Stimulated activated CD4-positive, alpha-beta T cell treated with anti-CD3 and anti-CD28 coated beads, Interleukin-1b, Interleukin-23, amount 100 ng/mL, for 48 hours (primary cell): ENCODE measurements at places on chromosomes 3 and 15.

- no peak for DNase-seq
Observed at GRCh38 chr15:57393061-57393460, 16.8 kb downstream of the CGNL1 start.

DNA sequence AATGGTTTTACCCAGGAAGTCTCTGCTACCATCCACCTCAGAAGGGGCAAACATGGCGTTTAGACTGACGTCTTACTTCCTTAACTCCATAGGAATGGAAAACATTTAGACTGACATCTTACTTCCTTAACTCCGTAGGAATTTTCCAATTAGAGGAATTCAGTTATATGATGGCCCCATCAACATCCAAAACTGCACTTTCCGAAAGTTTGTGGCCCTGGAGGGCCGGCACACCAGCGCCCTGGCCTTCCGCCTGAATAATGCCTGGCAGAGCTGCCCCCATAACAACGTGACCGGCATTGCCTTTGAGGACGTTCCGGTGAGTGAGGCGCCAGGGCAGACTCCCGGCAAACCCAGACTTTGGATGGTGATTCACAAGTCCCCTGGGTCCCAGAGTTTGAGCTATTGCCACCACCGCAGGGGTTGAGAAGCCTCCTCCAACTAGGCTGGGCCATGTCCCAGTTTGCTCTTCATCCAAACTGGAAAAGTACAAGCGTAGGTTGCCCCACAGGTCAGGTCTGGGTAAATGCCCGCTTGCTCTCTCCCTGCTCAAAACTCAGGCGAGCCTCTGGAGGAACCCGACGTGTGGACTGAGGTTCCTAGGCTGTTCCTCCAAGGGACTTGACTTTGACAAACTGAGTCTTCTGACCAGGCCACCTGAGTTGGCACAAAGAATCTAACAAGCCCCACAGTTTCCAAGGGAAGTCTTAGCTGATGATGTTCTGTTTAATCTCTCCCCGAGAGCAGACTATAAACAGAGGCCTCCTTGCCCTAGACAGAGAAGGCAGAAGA, 57.7 kb downstream of the MESD start:
- DNase-seq: no peak

GRCh38 chr3:156816091-156816793, 9.9 kb upstream of the LEKR1 start:
- DNase-seq: peak; percentile 39

GRCh38 chr15:60871152-60871551, 357.9 kb downstream of the RORA start:
- DNase-seq: no peak

DNA sequence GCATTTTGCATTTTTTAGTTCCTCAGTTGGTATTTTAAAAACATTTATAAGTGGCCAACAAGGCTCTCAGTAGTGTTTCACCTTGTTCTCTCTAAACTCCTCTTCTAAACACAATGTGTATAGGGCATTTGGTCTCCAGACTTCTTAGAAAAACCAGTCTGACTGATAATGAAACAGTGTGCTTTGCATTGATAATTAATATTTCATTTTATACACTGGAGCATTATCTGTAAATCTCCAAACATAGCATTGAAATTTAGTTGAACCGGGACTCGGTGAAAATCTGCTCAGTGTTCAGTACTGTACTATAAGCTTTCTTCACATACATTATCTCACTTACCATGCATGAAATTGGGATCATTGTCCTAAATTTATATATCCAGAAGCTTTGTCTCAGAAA, 53.6 kb downstream of the SETD5 start:
- no peak for DNase-seq

DNA sequence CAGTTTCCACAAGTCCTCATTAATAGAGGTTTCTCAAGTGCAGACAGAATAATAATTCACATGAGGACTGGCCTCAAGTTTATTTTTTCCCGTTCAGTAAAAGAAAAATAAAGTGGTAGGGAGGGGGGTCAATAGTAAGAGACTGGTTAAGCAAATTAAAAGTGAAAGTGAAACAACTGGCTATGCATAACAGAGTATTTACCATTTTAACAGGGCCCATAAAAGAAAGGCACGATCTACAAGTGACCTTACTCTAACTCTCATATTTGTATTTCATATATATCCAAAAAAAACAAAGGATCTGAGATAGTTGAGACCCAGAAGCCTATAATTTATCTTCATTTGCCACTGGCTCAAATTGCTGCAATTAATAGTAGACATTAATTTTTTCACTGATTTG, 686.3 kb downstream of the NTRK3 start:
- no peak for DNase-seq

DNA sequence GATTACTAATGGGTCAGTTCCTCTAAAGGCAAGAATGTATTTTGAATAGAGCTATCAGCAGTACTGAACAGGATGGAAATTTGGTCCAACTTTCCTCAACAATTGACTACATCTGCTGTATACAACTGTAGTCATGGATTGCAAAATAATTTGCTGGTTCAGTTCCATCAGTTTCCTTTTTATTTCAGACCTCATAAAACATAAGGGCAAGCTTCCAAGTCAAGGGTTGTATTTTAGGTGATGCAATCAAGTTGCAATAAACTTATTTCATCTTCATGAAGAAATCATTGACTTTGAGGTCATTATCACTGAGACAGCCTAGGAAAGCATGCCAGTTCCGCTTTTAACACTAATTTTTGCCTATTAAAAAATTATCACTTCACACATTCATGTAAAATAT, 90.4 kb upstream of the TSEN2 start:
- no peak for DNase-seq

- DNase-seq: no peak
Observed at GRCh38 chr3:171749124-171749523, 61.2 kb downstream of the PLD1 start.

- DNase-seq: no peak
Observed at GRCh38 chr15:81071120-81071519, 63.0 kb upstream of the CFAP161 start.

- no peak for DNase-seq
Observed at GRCh38 chr15:52726195-52726594, 47.0 kb upstream of the ATOSA start.

DNA sequence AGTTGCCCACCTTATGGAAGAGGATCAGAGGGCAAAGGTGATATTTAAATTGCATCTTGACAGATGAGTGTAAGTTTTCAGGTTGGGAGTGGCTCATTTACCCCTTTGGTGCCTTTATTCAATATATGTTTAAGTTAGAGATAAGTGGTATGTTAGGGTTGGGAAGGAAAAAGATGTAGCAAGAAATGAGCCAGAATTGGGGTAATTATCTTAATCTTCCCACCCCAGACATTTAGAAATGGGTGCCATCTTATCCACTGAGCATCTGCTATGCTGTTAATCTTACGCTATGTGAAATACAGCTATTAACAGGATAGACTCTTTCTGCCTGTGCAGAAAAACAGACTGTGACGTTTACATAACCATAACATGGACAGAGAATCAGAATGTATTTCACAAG, 6.3 kb downstream of the CMTM7 start:
- DNase-seq: no peak

DNA sequence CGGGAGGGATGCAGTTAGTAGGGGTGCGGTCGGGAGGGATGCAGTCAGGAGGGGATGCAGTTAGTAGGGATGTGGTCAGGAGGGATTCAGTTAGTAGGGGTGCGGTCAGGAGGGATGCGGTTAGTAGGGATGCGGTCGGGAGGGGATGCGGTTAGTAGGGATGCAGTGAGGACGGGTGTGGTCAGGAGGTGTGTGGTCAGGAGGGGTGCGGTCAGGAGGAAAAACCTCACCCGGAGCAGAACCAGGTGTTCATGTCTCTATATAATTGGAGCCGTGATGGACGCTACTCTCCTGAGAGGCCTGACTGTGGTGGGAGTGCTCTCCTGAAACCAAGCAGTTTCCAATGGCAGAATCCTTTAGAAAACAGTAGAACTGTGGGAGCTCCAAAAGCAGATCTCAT, 95.8 kb downstream of the BDH1 start:
- DNase-seq: no peak

GRCh38 chr3:179927191-179927590, 109.5 kb downstream of the PEX5L start:
- no peak for DNase-seq

GRCh38 chr15:86558252-86558651, 478.6 kb downstream of the AGBL1 start:
- no peak for DNase-seq

GRCh38 chr15:46386356-46386755, 751.5 kb downstream of the SQOR start:
- DNase-seq: no peak

DNA sequence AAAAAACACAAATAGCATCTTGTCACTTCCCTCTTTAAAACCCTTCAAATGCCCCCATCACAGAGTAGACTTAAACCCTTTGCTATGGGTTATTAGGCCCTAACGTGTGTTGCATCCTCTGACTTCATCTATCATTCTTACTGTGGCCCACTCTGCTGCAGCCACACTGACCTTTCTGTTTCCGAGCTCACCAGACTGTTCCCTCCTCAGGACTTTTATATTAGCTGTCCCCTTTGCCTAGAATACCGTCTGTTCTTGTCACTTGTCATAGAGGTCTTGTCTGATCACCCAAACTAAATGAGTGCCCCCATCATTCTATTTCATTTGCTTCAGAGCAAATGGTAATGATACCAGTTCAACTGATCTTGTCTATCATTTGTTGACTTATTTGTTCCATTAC, 877 bp upstream of the FEM1B start:
- DNase-seq: no peak

- no peak for DNase-seq
Observed at GRCh38 chr3:127028781-127029657, 46.1 kb downstream of the PLXNA1 start.

- no peak for DNase-seq
Observed at GRCh38 chr3:169169340-169169963, 494.1 kb downstream of the MECOM start.

DNA sequence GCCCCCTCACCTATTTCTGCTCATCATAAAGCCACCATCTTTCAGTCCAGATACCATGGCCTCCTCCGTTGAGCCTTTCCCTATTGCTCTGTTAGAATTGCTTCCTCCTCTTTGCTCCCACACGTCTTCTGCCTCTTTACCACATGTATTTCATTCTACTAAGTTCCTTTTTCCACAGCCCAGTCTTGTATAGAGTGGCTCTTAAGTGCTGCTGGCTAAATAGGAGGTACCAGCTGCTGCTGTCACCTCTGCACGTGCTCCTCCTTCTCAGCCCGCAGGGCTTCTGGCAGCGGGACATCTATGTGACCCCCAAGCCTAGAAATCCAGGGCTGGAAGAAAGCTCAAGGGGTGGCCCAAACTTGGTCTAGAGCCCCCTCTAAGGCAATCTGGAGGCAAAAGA, 38.8 kb upstream of the PLXND1 start:
- DNase-seq: no peak

DNA sequence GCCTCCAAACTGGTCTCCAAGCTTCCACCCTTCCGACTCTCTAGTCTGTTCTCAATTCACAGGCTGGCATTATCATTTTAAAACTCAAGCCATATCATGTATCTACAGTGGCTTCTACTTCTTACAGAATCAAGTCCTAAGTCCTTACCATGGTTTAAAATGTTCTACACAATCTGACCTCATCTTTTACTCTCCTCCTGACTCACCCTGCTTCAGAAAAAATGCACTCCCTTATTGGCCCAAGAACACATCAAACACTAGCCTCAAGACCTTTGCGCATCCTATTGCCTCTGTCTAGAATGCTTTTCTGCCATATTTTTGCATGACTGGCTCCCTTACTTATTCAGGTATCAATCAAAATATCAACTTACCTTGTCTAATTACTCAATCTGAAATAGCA, 11.0 kb downstream of the MRPL3 start:
- no peak for DNase-seq

- no peak for DNase-seq
Observed at GRCh38 chr3:171790574-171790897, 19.7 kb downstream of the PLD1 start.

DNA sequence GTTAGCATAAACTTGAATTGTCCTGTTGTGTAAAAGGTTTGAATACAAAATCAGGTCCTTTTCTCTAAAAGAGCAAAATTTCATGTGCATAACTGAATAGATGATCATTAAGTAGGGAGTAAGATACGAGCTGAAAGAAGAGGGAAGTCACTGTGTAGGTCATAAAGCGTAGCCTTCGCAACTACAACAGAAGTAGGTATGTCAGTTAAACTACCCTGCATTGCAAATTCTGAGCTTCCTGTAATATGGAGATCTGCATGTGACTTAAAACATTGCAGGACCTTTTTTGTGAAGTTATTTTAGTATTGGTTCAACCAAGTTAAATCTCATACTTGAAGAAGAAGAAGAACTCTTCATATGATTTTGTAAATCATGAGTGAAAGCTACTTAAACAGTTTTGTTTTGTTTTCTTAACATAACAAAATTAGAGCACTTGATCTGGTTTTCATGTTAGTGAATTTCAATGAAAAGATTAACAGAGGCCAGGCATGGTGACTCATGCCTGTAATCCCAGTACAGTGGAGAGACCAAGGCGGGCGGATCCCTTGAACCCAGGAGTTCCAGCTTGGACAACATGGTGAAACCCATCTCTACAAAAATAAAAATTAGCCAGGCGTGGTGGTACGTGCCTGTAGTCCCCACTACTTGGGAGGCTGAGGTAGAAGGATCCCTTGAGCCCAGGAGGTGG, 26.4 kb downstream of the ARMC8 start:
- no peak for DNase-seq

- no peak for DNase-seq
Observed at GRCh38 chr3:9613056-9613748, 36.1 kb upstream of the MTMR14 start.

GRCh38 chr3:55698831-55699230, 211.7 kb upstream of the WNT5A start:
- no peak for DNase-seq

DNA sequence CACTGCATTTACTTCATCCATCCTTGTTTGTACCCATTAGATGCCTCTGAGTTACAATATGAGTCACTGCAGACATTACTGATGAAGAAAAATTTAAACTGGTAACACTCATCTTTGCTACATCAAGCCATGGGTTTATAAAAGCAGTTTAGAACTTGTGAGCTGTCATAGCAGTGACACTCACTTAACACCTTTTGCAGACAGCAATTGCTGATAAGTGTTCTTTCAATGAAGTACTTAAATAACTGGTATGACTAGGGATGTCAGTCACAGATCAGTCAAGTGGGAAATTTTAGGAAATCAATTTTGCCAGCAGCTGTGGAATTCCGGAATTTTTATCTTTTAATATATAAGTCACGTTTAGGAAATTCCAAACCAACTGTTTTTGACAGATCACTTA, 643.0 kb downstream of the TBL1XR1 start:
- no peak for DNase-seq

DNA sequence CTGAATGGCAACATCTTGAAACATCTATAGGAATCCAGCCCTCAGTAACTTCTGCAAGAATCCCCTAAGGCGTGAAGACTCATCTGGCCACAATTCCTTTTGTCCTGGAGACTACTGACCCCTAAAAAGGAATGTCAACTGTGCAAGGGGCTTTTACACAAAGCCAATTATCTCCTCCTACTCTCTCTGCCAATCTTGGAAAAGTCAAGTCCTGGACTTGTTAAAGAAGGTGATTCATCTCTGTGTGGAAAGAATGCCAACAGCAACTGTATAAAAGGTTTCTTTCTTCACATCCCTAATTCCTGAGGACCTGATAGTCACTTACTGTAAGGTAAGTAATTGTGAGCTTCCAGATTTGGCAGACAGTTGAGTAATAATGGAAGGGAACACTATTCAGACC, 22.3 kb downstream of the THRB start:
- no peak for DNase-seq
